ENCODE measurements at places on chromosomes 5 and 9.

GRCh38 chr5:91175708-91176107, 207.4 kb downstream of the ARRDC3 start:
- DNase-seq = no peak

GRCh38 chr5:142644640-142645361, 41.1 kb downstream of the FGF1 start:
- DNase-seq = no peak

- no peak for DNase-seq
These were observed 652.6 kb downstream of the CETN3 start for GRCh38 chr5:89756955-89757354.

DNA sequence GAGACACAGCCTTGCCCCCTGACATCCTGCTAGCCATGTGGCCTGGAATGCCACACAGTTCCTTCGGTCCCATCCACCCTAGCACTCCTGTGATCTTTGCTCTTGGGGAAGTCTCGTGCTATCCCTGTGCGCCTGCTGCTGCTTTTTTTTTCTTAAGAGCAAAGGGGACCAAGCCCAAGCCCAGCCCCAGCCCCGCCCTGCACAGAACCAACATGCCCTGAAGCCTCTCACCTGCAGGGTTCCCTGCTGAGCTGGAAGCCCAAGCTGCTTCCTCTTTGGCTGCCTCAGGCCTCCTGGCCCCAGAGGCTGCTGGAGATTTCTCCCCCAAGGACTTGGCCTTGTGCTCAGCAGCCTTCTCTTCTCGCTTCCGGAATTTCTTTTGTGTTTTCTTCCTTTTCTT, 1.8 kb downstream of the SURF6 start:
- no peak for DNase-seq

DNA sequence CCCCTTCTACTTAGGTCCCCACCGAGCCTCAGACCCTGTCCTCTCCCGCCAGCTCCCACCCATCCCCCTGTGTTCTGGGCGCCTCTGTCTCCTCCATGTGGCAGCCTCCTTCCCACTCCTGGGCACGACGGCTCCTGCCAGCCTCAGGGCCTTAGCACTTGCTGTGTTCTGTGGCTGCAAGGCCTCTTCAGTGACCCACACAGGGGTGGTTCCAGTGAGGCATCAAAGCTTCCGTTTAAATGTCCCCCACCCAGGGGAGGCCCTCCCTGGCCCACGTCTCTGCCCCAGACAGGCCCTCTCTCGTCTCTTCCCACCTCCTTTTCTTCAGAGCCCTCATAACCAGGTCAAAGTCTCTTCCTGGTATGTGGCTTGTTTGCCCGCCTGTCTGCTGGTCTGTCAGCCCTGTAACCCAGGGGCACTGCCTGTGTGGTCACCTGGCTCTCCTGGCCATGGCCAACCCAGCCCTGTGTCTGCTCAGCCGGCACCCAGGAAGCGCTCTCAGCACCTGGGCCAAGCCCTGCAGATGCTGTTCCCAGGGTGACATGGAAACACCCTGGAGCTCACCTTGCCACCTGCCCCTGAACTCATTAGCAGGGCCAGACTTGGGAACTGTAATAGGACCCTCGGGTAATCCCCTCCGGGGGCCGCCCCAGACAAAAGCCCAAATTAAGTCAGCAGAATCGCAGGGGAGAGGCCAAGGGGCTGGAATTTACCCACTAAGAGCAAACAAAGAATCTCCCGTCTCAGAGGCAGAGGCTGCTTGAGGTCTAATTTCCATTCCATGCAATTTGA, 33.7 kb downstream of the LHX3 start:
- no peak for DNase-seq

DNA sequence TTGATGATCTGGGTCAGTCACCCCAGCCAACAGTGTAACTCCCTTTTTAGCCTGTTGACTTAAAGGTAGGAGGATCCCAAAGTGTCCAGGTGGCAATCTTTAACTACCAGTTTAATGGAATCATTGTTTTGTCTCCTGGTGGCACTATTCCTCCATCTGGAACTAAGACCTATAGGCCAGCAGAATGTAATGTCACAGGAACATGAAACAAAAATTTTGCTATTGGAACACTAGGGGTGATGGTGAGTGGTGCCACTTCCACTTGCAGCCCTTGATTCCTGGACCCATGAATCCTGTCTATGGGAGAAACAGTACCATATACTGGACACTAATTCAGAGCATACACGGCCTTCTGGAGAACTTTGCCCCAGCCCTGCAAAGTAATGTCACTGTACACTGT, 219.5 kb upstream of the RASA1 start:
- DNase-seq = no peak

All from activated T-cell treated with anti-CD3 and anti-CD28 coated beads, Interleukin-2, amount 50 U/mL, for 24 hours (primary cell).